Suppressor macrophage treated with lipopolysaccharide for 4 hours (primary cell): ENCODE measurements at places on chromosomes 1 and 21.

DNA sequence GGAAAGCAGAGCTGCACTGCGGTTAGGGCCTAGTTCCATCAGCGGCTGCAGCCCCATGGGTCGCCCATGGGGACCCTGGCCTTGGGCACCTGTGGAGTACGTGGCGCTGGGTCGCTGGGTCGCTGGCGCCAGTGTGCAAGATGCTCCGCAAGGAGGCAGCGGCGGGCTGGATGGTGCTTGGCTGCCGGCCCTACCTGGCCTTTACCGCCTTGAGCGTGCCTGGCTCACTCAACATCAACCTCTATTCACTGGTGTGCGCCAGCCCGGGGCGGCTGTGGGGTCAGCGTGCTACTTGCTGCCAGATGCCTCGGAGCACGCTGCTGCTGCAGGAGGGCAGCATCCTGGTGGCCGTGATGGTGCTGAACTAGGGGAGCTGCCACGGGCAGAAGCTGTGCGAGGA is 85.1 kb upstream of the RHOU start:
- no peak for DNase-seq

GRCh38 chr1:88191917-88192316 is 492.2 kb upstream of the PKN2 start:
- DNase-seq = peak; percentile 19

DNA sequence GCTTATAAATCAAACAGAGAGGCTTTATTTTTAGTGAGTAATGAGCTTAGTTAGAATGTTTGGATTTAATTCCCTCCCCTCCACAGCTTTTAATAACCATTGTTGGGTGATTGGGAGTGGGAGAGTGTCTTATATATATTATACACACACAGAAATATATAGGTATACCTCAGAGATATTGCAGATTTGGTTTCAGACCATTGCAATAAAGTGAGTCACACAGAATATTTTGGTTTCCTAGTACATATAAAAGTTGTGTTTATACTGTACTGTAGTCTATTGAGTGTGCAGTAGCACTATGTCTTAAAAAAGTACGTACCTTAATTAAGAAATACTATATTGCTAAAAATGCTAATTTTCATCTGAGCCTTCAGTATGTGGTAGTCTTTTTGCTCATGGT is 44.4 kb downstream of the RPS6KC1 start:
- no peak for DNase-seq

DNA sequence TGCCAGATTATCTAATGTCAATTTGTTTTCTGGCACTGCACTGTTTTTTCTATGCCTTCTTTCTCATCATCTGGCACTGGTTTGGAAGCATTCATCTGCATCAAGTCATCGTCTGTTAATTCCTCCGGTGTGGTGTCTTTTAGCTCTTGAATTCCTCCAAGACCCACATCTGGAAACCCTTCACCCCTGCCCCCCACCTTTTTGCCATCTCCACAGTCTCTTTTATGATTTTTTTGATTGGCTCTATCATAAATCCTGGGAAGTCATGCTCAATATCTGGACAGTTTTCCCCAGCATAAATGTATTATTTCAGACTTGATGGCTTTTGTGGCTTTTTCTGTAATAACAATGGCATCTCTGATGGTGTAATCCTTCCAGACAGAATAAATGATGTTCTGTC is 10.4 kb upstream of the KCNK1 start:
- DNase-seq = no peak

DNA sequence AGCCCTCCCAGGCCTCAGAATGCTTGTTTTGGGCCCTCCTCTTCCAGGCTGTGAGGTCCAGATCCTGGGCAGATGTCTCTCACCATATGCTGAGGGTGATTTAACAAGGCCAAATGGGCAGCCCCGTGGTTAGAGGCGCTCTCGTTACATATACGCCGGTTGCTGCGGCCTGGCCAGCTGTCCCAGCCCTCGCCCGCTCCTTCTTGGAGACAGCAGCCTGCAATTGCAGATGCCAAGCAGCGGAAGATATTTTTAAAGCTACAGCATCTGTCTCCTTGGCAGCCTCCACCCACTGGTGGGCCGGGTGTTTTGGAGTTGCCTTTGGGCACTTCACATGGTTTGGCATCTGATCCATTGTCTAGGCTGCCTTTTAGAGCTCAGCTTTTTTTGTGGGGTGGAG is 178.8 kb upstream of the NFIA start:
- no peak for DNase-seq

DNA sequence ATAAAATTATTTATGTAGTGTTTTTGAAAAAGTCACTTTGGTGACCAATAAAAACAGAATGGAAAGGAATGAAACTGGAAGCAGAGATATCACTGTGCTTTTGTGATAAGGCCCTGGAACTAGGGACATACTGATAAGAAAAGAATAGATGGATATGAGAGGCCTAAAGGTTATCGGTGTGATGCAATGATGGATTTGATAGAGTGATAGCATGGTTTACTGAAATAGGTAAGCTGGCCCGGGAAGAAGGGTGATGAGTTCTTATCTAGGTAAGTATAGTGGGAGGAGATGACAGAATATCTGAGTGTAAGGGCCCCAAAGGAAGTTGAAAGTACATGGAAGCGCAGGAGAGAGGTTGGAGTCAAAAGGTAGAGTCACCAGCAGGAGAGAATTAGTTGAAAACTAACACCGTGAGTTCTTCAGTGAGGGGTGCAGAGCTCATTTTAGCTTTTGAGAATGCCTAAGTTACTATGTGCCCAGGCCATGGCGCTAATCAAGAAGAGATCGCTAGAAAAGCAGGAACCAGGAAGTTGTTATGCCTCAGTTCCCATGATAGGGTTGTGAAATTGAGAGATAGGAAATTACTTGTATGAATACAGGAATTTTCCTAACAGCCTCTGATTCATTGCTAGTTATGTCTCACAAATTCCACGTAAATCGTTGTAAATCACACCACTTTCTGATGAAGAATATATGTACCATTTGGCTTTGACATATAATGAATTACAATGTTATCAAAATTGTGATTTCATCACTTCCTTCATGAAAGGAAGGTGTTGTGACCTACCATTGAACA is 115.3 kb downstream of the PLA2G4A start:
- DNase-seq = peak; percentile 10

DNA sequence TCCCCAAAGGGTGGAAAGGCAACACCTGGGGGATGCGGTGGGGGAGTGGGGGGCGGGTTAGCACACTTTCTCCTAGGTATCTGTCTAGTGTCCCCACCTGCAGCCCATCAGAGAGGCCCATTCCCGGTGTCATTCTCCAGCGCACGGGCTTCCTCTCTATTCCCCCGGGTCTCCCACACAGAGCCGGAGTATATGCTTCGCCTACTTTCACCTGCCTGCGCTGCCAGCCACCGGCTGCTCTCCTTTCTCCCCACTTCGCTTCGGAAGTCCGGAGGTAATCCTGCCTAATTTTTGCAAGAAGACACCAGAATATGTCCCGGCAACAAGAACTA is 852 bp downstream of the RGS7 start:
- DNase-seq = no peak

DNA sequence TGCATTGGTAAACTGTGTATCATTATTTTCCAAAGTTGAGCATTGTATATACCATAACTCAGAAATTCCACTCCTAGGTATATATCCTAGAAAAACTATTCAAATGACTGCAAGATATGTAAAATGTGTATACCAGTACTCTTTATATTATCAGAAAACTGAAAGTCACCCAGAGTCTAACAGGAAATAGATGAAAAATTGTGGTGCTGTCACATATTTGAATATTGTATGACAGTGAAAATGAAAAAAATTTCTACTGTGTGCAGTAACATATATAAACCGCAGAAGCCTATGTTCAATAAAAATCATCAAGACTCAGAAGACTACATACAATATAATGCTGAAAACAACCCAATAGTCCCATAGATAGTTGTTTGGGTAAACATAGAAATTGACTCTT is 74.4 kb upstream of the LYPLAL1 start:
- no peak for DNase-seq

DNA sequence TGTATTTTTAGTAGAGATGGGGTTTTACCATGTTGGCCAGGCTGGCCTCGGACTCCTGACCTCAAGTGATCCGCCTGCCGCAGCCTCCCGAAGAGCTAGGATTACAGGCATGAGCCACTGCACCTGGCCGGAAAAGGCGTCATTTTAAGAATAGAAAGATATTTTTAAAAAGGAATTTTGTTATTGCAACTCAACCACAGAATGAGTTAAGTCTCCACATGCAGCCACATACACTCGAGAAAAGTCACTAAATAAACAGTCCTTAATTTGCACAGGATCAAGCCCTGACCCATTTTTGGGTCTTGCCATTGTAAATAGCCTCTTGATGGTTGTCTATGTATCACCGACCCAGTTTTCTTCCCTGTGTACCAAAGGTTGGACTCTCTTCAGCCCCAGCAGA is 85.5 kb downstream of the FBXO2 start:
- DNase-seq = no peak

GRCh38 chr1:33349778-33350610 is 29.1 kb upstream of the A3GALT2 start:
- peak; percentile 93 for DNase-seq

DNA sequence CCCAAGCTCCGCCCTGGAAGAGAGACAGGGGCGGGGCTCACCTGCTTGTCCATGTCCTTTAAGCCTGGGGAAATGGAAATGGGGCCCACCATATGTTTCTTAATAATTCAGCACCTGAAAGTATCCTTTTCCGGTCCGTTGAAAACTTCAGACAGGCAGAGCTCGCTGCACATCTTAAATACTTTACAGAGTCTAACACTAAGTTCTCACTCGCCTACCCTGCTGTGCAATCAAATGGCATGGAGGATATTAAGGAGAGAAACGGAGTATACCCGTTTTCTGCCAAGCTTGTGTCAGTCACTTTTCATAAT is 467 bp upstream of the CC2D1B start:
- DNase-seq = no peak

DNA sequence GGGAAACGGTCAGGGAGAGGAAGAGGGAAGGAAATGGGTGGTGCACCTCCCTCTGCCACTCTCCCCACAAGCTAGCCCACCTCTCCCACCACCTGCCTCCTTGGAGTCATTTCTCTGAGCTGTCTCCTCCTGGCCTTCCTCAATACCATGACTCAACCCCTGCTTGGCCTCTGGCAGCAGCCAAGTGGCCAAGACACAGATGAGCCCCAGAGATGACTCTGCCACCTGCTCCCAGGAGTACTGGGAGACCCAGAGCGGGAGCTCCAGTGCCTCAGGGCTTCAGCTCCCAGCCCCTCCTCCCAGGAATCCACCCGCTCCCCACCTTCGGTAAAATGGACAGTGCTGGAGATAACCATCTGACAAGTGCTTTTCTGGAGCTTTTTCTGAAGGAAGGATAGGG is 2.6 kb downstream of the S100A16 start:
- DNase-seq = no peak

DNA sequence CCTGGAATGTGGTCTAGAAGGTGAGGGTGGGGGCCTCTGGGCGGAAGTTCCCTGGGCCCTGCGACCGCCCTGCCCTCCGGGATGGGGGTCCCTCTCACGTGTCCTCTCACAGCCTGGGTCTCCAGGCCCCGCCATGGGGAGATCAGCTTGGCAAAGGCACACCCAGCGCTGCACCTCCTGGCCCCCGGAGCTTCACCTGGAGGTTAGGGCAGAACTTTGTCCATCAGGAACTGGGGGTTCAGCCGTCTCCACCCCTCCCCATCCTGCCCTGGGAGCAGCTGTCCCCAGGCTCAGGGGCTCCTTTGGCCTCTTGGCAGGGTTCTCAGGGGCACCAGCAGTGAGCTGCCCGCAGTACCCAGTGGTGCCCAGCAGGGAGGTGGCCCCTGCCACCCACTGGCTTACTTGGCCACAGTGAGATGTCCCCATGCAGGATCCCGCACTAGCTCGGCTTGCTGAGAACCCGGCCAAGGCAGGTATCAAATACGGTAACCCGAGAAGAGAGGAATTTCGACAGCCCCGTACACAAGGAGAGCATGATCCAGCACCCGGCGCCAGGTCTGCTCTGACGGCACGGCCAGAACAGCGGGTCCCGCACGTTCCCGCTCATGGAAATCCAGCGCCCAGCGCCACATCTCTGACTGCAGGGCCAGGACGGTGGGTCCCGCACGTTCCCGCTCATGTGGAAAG is 36.7 kb downstream of the RRP1 start:
- no peak for DNase-seq

DNA sequence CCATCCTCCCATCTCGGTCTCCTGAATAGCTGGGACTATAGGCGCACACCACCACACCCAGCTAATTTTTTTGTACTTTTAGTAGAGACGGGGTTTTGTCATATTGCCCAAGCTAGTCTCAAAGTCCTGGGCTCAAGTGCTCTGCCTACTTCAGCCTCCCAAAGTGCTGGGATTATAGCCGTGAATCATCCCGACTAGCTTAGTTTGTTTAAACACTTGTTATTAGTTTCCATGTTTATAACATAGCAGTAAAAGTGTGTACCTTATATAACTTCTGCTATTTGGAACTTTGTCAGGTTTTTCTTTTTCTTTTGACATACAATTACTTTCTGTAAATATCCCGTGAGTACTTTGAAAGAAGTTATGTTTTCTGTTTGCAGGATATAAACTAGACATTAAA is 60.6 kb upstream of the C1orf21 start:
- no peak for DNase-seq

DNA sequence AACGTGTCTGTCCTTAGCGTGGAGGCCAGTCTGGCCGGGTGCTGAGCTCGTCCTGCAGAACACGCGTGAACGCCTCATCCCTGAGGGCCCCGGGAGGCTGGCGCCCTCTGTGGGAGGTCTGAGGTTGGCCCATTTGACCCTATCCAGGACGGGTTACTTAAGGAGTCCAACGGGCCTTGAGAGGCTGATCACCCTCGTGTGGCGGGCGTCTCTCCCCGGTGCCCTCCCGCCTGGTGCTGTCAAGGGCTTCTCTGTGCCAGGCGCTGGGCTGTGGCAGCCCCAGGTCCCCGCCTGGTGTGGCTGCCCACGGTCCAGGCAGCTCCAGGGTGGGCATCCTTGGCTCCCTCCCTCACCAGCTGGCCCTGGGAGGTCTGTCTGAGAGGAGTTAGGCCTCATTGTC is 9.7 kb downstream of the SKI start:
- peak; percentile 30 for DNase-seq

DNA sequence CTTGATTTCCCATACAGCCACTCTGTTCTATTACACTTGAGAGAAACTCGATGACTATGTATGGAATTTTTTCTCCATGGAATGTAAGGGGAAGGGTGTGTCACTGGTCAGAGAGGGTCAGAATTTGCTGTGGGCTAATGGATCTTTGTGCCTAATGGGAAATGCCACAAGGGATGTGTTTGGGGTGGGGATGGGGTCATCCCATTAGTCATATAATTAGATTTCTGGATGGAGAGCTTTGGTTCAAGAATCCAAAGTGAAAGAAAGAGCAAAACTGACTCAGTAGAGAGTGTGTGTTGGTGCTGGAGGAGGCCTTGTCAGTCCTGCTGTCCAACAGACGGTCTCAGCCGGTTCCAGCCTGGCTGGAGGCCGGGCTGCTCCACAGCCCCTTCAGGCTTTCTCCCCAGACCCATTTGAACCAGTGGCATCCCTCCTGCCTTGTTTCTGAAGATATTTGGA is 86.4 kb downstream of the LAMC2 start:
- DNase-seq = peak; percentile 6
